ENCODE measurements at places on chromosomes 12 and 14.

- DNase-seq = no peak
Measured at GRCh38 chr14:104927901-104928300, 3.2 kb downstream of the PLD4 start.

DNA sequence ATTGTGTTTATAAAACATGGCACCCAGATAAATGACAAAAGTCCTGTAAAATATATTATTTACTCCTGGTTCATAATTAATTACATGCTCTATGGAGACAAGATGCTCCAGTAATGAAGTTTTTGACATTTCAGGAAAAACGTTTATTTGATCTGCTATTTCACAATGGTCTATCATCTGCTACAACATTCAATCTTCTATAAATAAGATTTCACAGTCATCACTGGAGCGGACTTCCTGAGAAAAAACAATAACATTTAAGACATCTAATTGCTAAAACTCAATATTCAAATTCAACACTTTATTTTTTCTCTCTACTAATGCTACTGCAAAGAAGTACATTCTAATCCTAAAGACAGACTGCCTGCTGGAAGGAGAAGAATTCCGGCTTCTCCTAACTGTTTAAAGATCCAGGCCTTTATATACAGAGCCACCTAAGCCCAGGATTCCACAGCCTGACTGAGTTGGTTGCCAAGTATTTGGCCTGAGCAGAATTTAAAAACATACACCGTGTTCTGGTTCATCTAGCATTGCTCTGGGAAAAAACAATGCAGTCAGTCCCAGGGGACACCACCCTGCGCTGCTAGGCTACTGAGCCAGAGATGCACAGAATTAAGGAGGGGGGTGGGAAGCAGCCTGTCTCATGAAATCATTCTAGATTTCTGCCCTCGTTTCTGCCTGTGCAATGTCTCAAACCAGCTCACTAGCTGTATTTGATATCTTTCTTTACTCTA is 58.0 kb downstream of the TMTC1 start:
- DNase-seq = no peak

DNA sequence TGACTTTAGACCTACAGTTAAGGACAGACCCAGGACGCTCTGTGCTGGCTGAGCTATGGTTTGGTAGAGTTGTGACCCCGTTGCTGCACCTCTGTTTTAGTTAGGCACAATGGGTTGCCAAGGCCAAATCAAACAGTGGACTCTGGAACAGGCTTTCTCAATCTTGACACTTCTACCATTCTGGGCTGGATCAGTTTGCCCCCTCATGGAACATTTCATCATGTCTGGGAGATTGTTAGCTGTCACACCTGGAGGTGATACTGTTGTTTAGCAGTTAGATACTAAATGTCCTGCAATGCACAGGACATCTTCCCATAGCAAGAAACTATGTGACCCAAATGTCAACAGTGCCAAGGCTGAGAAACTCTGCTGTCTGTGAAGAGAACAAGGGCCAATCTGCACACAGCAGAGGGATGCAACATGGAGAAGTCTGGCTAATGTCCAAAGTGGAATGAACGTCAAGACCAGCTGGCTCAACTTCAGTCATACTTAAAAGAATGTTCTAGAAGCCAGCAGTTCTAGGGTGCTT is 65.6 kb upstream of the DICER1 start:
- no peak for DNase-seq

- no peak for DNase-seq
Measured at GRCh38 chr12:23744696-23745095, 204.8 kb downstream of the SOX5 start.

DNA sequence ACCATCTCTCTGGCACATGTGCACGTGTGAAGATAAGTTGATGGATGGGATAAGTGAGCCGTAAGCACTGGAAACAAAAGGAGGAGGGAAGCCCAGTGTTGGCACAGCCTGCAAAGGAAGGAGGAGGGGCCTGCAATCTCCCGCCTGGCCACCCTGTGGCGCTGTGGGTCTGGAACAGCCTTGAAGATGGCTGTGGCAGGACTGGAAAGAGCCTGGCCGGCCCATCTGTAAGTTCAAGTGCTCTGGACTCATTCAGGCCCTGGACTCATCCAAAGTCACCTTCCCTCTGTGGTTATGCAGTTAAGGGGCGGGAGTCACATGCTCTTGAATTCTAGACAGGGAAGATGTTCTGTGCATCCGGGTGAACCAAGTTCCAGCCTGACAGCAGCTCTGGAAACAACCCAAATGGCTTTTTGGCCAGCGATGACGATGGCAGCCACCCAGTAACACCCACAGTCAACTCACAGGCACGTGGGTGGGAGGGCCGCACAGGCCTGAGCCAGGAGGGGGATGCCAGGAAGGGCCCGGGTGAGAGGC is 50.4 kb downstream of the CHGA start:
- no peak for DNase-seq

- DNase-seq = no peak
Measured at GRCh38 chr12:26273811-26274210, 78.4 kb downstream of the SSPN start.

GRCh38 chr14:21264025-21264801 is 5.0 kb downstream of the HNRNPC start:
- no peak for DNase-seq

DNA sequence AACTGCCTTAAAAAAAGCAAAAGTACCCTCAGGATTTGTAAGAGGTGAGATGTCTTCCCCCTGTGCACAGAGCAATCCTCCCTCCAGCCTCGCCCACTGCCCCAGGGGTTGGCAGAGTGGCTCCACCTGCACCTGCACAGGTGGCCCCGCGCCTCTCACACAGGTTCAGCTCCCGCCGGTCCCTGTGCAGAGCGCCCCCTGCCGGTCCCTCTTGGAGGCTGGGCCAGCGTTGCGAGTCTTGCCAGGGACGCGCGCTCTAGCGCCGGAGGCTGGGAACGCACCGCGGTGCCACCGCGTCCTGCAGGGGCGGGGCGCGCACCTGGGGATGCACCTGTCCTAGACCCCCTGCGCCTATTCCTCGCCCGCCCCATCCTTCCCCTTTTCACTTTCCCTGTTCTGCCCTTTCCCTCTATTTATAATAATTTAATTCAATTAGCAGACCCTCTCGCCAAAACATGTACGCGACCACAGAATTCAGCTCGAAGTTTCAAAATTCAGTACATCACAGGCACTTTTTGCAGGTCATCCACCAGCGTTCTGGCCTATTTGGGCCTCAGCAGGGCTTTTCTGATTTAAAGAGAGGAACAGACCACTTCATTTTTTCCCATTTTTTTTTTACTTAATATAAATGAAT is 618.6 kb downstream of the AACS start:
- DNase-seq = no peak

- no peak for DNase-seq
Measured at GRCh38 chr12:42575717-42576116, 13.8 kb downstream of the PRICKLE1 start.

DNA sequence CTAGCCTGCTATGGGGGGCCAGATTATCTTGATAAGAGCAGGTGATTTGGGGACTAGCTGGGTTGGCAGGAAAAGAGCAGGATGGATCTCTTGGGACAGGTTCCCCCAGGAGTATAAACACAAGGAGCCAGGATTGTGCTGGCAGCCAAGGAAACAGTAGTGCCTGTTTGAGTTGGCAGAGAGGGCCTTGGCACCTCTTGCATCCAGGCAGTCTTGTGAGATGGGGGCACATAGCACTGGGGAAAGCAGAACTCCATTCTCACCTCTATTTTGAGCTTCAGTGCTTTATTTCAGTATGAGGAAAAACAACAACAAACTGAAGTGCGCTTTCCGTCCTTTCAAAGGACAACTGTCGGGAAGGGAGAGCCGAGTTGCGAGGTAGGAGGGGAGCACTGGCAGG is 9.4 kb upstream of the UNC119B start:
- DNase-seq = no peak
